ENCODE measurements at places on chromosomes 2 and 18. TPM values are rescaled to one million over a fixed set of nuclear protein-coding genes. Genes with fewer than 3 reads are reported as not detected.

Gene C1QL2
- total RNA-seq, result not detected

Gene NMUR1
- not detected for total RNA-seq

Gene CNTNAP5
- not detected for total RNA-seq

Gene SUMO1
- total RNA-seq, result 28.8 TPM

Gene FKBP1B
- total RNA-seq, result 4.5 TPM

Gene LYPD1
- 0.15 TPM for total RNA-seq

Gene OBSL1
- 38.9 TPM for total RNA-seq

Gene AMER3
- not detected for total RNA-seq

Gene ABCG5
- total RNA-seq, result not detected

Gene MRO
- total RNA-seq, result 0.13 TPM

Gene PLA2R1
- total RNA-seq, result 14.7 TPM

Gene SP100
- total RNA-seq, result 27.0 TPM

Gene TTR
- not detected for total RNA-seq

Gene CLHC1
- total RNA-seq, result 11.3 TPM

Gene SLC4A3
- total RNA-seq, result 1.1 TPM

Gene MC2R
- not detected for total RNA-seq

Gene TEX44
- total RNA-seq, result not detected

Gene BUB1
- total RNA-seq, result 8.4 TPM

Measured in esophagus squamous epithelium (tissue), 5 donors.